Peyer's patch (tissue), 4 donors: ENCODE measurements at places on chromosomes 2 and 18. TPM values are rescaled to one million over a fixed set of nuclear protein-coding genes. Genes with fewer than 3 reads are reported as not detected.

RUFY4 gene
- 0.27 TPM for total RNA-seq

DNA sequence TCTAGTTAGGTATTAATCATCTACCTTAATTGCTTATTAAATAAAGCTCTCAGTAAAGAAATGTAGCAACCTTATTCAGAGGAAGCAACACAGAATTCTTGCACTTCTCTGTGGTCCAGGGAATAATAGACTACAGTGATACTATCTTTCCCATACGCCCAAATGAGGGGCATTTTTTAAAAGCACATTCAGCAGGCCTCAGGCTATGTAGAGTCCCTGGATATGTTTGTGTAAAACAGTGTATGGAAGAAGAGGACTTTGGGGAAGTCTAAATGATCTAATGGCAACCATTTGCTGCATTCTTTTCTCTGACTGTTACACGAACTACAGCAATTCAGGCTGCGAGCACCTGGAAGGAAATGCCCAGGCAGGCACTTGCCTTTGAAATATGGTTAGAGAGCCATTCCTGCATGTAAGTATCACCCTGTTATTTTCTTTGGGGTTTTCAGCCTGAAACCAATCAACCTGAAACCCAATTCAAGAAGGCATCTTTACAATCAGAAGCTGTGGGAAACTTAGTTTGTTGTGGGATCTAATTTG is 1814.7 kb upstream of the CELF4 start:
- H3K4me1 ChIP-seq = no peaks in the 10 kb centered on the region
- no peaks in the 10 kb centered on the region for H3K36me3 ChIP-seq
- no peak for DNase-seq
- H3K27ac ChIP-seq = no peak overlapping the region
- no peak overlapping the region for H3K4me3 ChIP-seq

- no peaks in the 10 kb centered on the region for H3K4me1 ChIP-seq
- no peak overlapping the region for H3K27ac ChIP-seq
- H3K36me3 ChIP-seq = no peaks in the 10 kb centered on the region
- no peak overlapping the region for H3K4me3 ChIP-seq
- peak; percentile 52 for DNase-seq
- H3K27me3 ChIP-seq = no peaks in the 10 kb centered on the region
Measured at GRCh38 chr18:48680339-48681250, 141.8 kb downstream of the CTIF start.

DNA sequence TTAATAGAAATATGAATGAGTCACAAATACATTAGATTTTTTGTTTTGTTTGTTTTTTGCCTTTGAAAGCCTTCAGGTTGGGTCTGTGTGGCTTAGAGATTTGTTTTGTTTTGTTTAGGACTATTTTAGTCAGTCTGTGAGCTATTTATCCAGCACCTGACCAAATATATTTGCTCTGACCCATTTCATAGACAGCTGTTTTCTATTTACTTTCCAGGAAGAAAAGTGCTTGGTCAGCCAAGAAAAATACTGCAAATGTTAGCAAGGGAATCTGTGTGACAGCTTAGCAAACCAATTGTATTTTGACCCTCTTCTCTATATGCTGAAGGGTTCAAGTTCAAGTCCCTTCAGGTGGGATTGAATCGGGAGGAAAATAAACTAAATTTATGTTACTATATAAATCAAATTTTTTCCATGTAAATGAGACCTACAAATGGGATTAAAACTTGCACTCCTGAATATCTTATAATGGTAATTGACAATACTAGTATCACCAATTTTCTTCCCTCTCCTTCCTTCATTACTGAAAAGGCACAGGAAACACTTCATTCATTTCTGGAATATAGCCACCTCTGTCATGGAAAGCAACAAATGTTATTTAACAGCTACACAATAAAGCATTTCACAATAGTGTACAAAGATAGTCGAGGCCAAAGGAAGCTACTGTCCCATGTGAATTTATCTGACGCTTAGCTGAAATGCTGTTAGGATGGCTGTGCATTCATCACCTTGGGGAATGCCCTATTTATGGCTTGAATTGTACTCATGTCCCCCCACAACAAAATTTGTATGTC is 23.1 kb upstream of the KLF7 start:
- no peaks in the 10 kb centered on the region for H3K36me3 ChIP-seq
- H3K4me3 ChIP-seq = no peak overlapping the region
- H3K27me3 ChIP-seq = no peaks in the 10 kb centered on the region
- DNase-seq = no peak

DNA sequence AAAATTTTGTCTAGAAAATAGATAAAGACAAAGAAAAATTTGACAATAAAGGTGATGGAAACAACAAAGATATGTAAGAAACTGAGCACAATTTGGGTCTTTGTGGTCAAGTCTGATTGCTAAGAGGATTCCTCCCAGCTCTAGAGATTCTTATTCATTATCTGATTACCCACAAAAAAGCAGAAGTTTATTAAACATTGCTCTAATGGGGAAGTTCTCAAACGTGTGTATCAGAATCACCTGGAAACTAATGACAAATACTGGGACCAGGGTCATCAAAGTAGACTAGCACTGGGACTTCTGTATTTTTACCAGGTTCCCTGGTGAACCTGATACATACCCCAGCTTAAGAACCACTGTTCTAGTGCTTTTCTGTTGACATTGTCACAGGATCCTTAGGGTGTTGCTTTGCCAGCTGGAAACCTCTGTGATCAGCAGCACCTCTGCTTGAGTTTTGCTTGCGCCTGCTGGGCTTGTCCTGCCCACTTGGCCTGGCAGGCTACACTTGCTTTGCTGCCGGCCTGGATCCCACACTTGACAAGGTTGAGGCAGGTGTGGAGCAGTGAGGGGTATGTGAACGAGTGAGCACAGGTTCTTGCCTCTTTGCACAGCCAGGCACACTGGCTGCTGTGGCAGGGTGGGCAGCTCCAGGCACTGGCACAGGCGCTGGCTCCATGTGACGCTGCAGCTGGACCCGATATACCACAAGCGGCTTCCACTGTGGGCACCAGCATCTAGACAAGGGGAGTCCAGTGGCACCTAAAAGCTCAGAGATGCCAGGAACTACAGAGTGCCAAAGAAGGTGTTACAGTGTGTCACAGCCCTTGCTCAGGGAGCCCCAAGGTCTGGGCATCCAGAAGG is 6.2 kb upstream of the GORASP2 start:
- DNase-seq = no peak
- H3K36me3 ChIP-seq = no peaks in the 10 kb centered on the region
- H3K27me3 ChIP-seq = no peaks in the 10 kb centered on the region
- no peaks in the 10 kb centered on the region for H3K4me1 ChIP-seq
- H3K4me3 ChIP-seq = no peak overlapping the region

HOXD13 gene
- not detected for total RNA-seq

ST8SIA3 gene
- not detected for total RNA-seq

DNA sequence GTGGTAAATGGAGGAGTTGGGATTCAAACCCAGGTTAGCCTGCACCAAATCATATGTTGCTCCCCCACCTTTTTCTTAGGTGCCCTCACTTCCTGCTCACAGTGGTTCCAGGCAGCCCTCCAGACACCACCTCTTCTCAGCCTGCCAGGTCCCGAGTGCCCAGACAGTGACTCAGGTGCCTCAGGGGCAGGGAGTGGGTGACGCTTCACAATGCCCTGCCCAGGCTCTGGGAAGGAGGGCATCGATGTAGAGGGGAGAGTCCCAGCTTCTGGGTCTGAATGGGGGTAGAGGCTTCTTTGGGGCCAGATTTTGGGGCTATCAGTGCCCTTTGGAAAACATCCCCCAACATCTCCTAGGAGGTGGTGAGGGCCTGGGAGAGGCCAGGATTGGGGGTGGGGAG is 5.2 kb upstream of the DNAJB2 start:
- no peak overlapping the region for H3K27ac ChIP-seq
- H3K36me3 ChIP-seq = no peaks in the 10 kb centered on the region
- DNase-seq = no peak
- H3K27me3 ChIP-seq = no peaks in the 10 kb centered on the region
- no peaks in the 10 kb centered on the region for H3K4me1 ChIP-seq
- H3K4me3 ChIP-seq = no peak overlapping the region

DNA sequence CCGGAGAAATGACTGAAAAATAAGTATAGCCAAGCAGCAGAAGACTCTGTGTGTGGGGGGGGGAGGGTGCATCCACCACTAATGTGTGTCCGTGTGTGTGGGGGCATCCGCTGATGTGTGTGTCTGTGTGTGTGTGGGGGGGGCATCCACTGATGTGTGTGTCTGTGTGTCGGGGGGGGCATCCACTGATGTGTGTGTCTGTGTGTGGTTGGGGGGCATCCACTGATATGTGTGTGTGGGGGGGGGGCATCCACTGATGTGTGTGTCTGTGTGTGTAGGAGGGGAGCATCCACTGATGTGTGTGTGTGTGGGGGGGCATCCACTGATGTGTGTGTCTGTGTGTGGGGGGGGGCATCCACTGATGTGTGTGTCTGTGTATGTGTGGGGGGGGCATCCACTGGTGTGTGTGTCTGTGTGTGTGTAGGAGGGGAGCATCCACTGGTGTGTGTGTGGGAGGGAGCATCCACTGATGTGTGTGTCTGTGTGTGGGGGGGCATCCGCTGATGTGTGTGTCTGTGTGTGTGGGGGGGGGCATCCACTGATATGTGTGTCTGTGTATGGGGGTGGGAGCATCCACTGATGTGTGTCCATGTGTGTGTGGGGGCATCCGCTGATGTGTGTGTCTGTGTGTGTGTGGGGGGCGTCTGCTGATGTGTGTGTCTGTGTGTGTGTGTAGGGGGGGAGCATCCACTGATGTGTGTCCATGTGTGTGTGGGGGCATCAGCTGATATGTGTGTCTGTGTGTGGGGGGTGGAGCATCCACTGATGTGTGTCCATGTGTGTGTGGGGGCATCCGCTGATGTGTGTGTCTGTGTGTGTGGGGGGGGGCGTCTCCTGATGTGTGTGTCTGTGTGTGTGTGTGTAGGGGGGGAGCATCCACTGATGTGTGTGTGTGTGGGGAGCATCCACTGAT is 125.0 kb downstream of the NFATC1 start:
- H3K4me1 ChIP-seq = no peaks in the 10 kb centered on the region
- no peaks in the 10 kb centered on the region for H3K36me3 ChIP-seq
- H3K4me3 ChIP-seq = no peak overlapping the region
- H3K27ac ChIP-seq = no peak overlapping the region

DHRS9 gene
- 10.2 TPM for total RNA-seq

- no peaks in the 10 kb centered on the region for H3K36me3 ChIP-seq
- H3K4me1 ChIP-seq = no peaks in the 10 kb centered on the region
- H3K27me3 ChIP-seq = no peaks in the 10 kb centered on the region
- no peak overlapping the region for H3K27ac ChIP-seq
- DNase-seq = no peak
Measured at GRCh38 chr2:119156105-119156890, 2.3 kb downstream of the C1QL2 start.

POMC gene
- total RNA-seq = not detected

DNA sequence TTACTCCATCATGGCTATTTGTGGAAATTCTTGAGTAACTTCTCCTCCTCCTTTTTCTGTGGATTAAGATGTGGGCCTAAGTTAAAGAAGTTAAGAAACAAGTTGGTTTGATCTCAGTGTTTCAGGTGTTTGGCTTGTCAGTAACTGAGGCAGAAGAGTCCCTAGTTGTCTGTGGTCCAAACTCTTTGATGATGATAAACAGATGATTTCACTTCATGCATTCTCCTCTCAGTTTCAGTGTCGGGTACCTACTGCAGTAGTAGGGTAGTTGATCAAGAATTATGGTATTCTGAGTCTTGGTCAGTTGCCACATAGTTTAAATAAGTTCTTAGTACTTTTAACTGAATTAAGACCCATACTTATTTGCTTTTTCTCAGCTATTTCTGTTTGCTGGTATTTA is 85.6 kb downstream of the NCOA1 start:
- DNase-seq = no peak
- H3K27ac ChIP-seq = no peak overlapping the region
- no peaks in the 10 kb centered on the region for H3K27me3 ChIP-seq
- no peaks in the 10 kb centered on the region for H3K4me1 ChIP-seq
- H3K36me3 ChIP-seq = no peaks in the 10 kb centered on the region
- H3K4me3 ChIP-seq = no peak overlapping the region

CIB4 gene
- total RNA-seq = not detected

DNA sequence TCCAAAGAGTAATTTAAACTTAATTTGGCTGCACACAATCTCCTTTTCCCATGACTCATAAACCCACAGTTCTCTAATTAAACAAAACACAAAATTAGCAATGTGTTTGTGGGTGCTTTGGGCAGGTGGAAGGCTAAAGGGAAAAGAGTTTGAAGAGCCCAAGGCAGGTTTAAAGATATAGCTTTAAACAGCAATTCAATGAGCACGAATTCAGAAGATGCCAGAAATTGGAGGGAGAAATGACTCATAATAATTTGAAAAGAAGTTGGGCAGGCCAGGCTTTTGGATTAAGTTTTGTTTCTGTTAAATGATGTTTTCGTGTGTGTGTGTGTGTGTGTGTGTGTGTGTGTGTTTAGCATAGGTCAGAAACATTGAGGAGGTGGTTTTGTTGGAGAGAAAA is 594.8 kb upstream of the ZEB2 start:
- no peak overlapping the region for H3K4me3 ChIP-seq
- no peaks in the 10 kb centered on the region for H3K36me3 ChIP-seq
- H3K27me3 ChIP-seq = no peaks in the 10 kb centered on the region
- no peak for DNase-seq

DNA sequence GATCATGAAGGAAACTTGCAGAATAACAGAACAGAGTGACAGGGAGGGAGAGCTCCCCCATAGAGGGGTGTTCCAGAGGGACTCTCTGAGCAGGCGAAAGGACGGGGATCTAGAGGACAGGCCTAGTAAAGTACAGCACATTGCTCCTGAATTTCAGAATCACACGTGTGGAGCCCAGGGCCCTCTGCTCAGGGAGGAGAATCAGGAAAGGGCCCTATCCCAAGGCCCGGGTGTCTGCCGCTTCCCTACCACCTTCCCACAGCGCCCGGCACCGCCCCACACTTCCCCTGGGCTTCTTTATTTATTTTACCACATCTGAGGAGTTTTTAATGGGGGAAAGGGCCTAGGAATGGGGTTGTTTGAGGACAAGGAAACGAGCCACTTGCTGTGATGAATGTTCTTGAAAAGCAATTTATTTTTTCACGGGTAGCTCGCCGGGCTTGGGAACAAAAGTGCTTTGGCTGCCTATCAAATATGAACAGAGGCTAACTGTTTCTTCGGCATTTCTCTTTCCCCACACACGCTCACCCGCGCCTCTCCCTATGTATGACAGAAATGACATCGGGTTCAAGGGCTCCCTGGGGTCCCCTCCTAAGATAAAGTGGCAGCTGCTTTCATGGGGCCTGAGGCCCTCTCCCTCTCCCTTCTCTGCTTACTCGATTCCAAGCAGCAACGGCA is 79.3 kb upstream of the GLI2 start:
- H3K4me3 ChIP-seq = no peak overlapping the region
